SJSA1 (cell line): ENCODE measurements at places on chromosomes 2 and 18. TPM values are rescaled to one million over a fixed set of nuclear protein-coding genes. Genes with fewer than 3 reads are reported as not detected.

GRCh38 chr2:197240421-197241041 lies 70.0 kb downstream of the ANKRD44 start:
- H3K4me1 ChIP-seq, result peaks cover 5% of the 10 kb centered on the region; the same call in 1 of the 2 replicates
- no peak for DNase-seq
- H3K27ac ChIP-seq, result no peak overlapping the region
- H3K36me3 ChIP-seq, result no peaks in the 10 kb centered on the region
- no peak overlapping the region for H3K4me3 ChIP-seq

- H3K27me3 ChIP-seq, result no peaks in the 10 kb centered on the region
- no peak for DNase-seq
- no peak within 1 kb of the TSS for H3K27ac ChIP-seq
- peaks cover 5% of the 10 kb centered on the region; the same call in 1 of the 2 replicates for H3K4me1 ChIP-seq
- H3K36me3 ChIP-seq, result no peaks in the 10 kb centered on the region
These were observed at the start of gene CAPG for GRCh38 chr2:85409845-85410583. CAPG (minus strand) TSS chr2:85410366; CDS start chr2:85402145, 8,221 bp downstream.

GRCh38 chr18:8826514-8826913 lies 121.2 kb downstream of the MTCL1 start:
- H3K27ac ChIP-seq, result no peak overlapping the region
- DNase-seq, result no peak

GRCh38 chr2:42835577-42836371 lies 43.4 kb upstream of the HAAO start:
- no peaks in the 10 kb centered on the region for H3K36me3 ChIP-seq
- H3K4me3 ChIP-seq, result no peak overlapping the region
- H3K4me1 ChIP-seq, result peaks cover 35% of the 10 kb centered on the region
- H3K27ac ChIP-seq, result peak overlapping the region; percentile 85
- H3K27me3 ChIP-seq, result no peaks in the 10 kb centered on the region
- peak; percentile 97 for DNase-seq

- no peak overlapping the region for H3K4me3 ChIP-seq
- H3K36me3 ChIP-seq, result no peaks in the 10 kb centered on the region
- DNase-seq, result no peak
- no peaks in the 10 kb centered on the region for H3K27me3 ChIP-seq
These were observed 36.9 kb upstream of the NT5C1B start for GRCh38 chr2:18626256-18626668.

DNA sequence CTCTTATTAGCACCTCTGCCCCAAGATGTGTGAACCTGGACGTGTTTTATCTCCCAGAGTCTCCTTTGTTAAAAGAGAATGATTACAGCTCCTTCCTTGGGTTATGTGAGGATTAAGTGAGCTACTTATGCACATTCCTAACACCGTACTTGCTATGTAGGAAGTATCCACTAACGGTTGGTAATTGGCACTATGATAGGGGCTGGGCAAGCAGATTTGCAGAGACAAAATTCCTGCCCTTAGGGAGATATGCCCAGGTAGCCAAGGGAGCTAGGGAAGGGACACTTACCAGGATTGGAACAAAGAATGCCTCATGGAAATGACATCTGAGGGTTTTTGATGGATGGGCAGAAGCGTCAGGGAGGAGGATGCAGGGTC lies 11.5 kb upstream of the ALPK2 start:
- peaks cover 28% of the 10 kb centered on the region for H3K4me1 ChIP-seq
- H3K36me3 ChIP-seq, result no peaks in the 10 kb centered on the region
- DNase-seq, result no peak
- no peak overlapping the region for H3K4me3 ChIP-seq
- H3K27ac ChIP-seq, result peak overlapping the region; percentile 33

DNA sequence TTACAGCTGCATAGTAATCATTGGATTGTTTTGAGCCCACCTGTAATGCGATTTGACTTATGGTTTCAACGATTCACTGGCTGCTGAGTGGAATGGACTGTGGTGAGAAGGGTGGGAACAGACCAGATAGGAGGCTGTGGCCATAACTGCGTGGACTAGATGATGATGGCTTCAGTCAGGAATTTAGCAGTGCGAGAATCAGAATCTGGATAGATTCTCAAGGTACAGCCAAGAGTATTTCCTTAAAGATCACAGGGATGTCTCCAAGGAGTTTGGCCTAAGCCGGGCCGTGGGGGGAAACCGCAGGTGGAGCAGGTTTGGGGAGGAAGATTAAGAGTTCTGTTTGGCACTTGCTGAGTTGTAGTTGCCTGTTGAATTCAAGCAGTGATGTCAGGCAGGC lies 44.0 kb upstream of the CHMP1B start:
- H3K27ac ChIP-seq, result peak overlapping the region; percentile 82
- no peaks in the 10 kb centered on the region for H3K36me3 ChIP-seq
- no peak for DNase-seq
- peaks cover 38% of the 10 kb centered on the region for H3K4me1 ChIP-seq

DNA sequence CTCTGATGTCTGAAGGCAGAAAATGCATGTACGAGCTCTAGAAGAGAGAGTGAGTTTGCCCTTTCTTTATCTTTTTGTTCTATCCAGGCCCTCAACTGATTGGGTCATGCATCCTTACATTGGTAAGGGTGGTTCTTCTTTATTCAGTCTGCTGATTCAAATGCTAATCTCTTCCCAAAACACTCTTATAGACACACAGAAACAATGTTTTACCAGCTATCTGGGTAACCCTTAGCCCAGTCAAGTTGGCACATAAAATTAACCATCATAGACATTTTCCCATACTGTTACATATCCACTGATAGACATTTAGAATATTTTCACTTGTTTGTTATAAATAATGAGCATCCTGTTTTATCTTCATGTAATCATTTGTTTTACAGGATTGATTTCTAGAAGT lies 141.2 kb downstream of the TAF4B start:
- H3K4me1 ChIP-seq, result no peaks in the 10 kb centered on the region
- no peaks in the 10 kb centered on the region for H3K36me3 ChIP-seq
- DNase-seq, result no peak
- no peak overlapping the region for H3K4me3 ChIP-seq
- H3K27me3 ChIP-seq, result no peaks in the 10 kb centered on the region

GRCh38 chr2:19367326-19367725 lies 8.9 kb upstream of the OSR1 start:
- H3K4me1 ChIP-seq, result peaks cover 3% of the 10 kb centered on the region; the same call in 1 of the 2 replicates
- H3K4me3 ChIP-seq, result no peak overlapping the region
- no peak for DNase-seq
- no peaks in the 10 kb centered on the region for H3K27me3 ChIP-seq
- no peaks in the 10 kb centered on the region for H3K36me3 ChIP-seq
- no peak overlapping the region for H3K27ac ChIP-seq

- no peak overlapping the region for H3K27ac ChIP-seq
- H3K4me1 ChIP-seq, result no peaks in the 10 kb centered on the region
- H3K27me3 ChIP-seq, result no peaks in the 10 kb centered on the region
- no peak for DNase-seq
These were observed 96.3 kb upstream of the STON1 start for GRCh38 chr2:48433682-48434081.

The ANKAR gene
- total RNA-seq, result 0.44 and 7.1 TPM in 2 replicates

The SCN9A gene
- total RNA-seq, result 11.5 and 19.9 TPM in 2 replicates

The DSC2 gene
- total RNA-seq, result 1.3 and 1.6 TPM in 2 replicates

The TRIM43 gene
- not detected in 2 replicates for total RNA-seq

The LNPK gene
- 46.0 and 54.6 TPM in 2 replicates for total RNA-seq

The INHA gene
- total RNA-seq, result 0.11 TPM in 1 of 2 replicates, not detected in the other
